ENCODE measurements at places on chromosomes 6 and 20. TPM values are rescaled to one million over a fixed set of nuclear protein-coding genes. Genes with fewer than 3 reads are reported as not detected.

WFDC12 gene
- total RNA-seq: not detected

CGA gene
- not detected for total RNA-seq

COL21A1 gene
- total RNA-seq: 5.2 TPM

STMND1 gene
- total RNA-seq: not detected

EPPIN gene
- not detected for total RNA-seq

TBX18 gene
- total RNA-seq: 2.9 TPM

SENP6 gene
- 58.9 TPM for total RNA-seq

MOG gene
- not detected for total RNA-seq

HCRTR2 gene
- total RNA-seq: not detected

HLA-DQB2 gene
- not detected for total RNA-seq

CEP85L gene
- 14.4 TPM for total RNA-seq

GGTLC1 gene
- total RNA-seq: not detected

ULBP1 gene
- under 0.01 TPM for total RNA-seq

CRYBG1 gene
- 4.2 TPM for total RNA-seq

ZC2HC1B gene
- total RNA-seq: not detected

CRNKL1 gene
- 25.8 TPM for total RNA-seq

RBPJL gene
- not detected for total RNA-seq

OARD1 gene
- 11.3 TPM for total RNA-seq

LEMD2 gene
- 35.1 TPM for total RNA-seq

DAAM2 gene
- total RNA-seq: 0.87 TPM

FNDC11 gene
- total RNA-seq: 1.2 TPM

SPEF1 gene
- total RNA-seq: under 0.01 TPM

DLK2 gene
- total RNA-seq: 0.33 TPM

NRN1 gene
- total RNA-seq: 49.7 TPM

Measured in dermis lymphatic vessel endothelial cell (primary cell).